ENCODE measurements at places on chromosomes 6 and 20.

- no peak for DNase-seq
These were observed 15.5 kb upstream of the MYMX start for GRCh38 chr6:44201200-44201599.

GRCh38 chr6:159067334-159067733, 22.5 kb upstream of the TAGAP start:
- DNase-seq: no peak

GRCh38 chr6:89984926-89985750, 90.9 kb downstream of the GJA10 start:
- DNase-seq: peak; percentile 73

- DNase-seq: no peak
These were observed 59.9 kb upstream of the DTNBP1 start for GRCh38 chr6:15722731-15723130.

- no peak for DNase-seq
These were observed 991.0 kb downstream of the KIF16B start for GRCh38 chr20:15582146-15582760.

DNA sequence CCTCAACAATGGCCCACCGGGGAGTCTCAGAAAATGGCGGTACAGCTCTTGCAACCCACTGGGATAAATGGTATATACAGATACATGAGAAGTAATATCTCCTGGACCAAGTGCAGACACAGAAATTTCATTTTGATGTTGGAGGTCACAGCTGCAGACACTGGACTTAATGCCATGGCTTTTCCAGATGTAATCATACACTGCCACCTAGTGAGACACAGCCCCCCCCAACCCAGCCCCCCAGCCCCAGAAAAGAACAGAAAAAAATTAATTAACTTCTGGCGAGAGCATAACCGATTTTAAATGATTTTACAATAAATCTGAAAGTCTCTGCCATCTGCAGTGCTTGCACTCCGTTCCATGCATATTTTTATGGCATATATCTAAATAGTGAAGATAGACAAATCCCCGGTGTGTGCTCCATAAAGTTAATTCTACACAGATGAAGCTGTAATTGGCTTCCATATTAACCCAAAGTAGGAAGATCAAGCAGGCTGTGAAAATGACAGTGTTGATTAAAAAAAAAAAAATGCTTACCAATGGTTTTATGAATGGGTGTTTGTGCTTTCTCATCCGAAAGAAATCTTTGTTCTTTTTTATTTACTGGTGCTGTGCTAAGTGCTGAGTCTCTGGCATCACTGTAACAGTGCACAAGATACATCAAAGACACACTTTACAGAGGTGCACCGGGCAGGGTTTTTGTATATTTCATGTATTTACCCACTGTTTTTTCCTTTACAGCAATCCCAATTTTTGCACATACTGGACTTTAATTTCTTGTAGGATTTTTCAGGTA, 804.1 kb downstream of the TFAP2A start:
- no peak for DNase-seq

- DNase-seq: no peak
These were observed 107.3 kb downstream of the NCOA3 start for GRCh38 chr20:47609001-47609400.

DNA sequence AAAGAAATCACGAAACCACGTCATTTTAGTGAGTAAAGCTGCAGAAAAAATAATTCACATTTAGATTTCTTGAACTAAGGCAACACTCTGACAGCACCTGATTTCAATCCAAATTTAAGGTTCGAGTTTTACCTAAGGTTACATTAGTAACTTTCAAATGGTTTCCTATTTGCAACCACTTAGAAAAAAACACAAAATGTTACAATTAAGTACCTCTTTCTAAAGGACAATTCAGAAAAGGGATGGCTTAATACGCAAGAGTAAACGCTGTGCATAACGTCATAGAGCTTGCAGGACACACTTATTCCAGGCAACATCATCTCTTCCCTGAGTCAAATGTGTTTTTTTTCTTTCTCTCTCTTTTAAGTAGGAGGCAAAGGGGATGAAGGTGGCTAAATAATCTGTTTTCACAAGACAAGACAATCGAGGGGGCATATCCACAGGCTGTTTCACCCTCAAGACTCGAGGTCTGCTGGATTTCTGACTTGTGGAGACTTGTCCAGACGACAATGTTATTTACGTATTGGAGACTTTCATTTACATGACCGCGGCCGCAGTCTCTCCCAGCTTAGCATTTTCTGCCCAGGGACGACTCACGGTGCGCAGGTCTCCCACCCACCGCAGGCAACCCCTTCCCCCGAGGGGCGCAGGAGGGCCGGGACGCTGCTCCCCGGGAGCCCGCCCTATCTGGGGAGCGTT, 86.0 kb downstream of the SESN1 start:
- DNase-seq: peak; percentile 59

DNA sequence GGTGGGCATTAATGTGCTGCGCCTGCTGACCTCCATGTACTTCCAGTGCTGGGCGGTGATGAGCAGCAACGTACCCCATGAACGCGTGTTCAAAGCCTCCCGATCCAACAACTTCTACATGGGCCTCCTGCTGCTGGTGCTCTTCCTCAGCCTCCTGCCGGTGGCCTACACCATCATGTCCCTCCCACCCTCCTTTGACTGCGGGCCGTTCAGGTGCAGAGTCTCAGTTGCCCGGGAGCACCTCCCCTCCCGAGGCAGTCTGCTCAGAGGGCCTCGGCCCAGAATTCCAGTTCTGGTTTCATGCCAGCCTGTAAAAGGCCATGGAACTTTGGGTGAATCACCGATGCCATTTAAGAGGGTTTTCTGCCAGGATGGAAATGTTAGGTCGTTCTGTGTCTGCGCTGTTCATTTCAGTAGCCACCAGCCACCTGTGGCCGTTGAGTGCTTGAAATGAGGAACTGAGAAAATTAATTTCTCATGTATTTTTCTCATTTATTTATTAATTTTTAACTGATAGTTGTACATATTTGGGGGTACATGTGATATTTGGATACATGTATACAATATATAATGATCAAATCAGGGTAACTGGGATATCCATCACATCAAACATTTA, 35.2 kb upstream of the NOP56 start:
- no peak for DNase-seq

DNA sequence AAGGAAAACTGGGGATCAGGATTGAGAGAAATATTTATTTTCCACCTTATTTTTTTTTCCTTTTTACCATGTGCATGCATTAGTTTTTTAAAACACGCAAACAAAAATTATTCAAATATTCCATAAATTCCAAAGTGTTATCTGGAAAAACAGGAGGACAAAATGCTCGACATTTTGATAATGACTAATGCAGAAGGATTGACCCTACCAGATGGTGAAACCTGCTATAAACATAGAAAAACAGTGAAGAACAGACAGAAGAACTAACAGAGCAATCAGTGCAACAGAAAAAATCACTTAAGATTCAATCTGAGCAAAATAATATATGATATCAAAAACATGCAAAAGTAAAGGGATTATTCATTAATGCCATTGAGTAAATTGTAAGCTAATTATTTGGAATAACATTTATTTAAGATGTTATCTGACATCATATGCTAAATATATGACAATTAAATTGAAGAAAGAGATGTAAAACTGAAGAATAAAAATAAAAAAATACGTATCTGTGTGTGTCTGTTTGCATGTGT, 218.4 kb downstream of the LMBRD1 start:
- no peak for DNase-seq

GRCh38 chr20:1163653-1164052, 21.1 kb downstream of the TMEM74B start:
- DNase-seq: no peak

DNA sequence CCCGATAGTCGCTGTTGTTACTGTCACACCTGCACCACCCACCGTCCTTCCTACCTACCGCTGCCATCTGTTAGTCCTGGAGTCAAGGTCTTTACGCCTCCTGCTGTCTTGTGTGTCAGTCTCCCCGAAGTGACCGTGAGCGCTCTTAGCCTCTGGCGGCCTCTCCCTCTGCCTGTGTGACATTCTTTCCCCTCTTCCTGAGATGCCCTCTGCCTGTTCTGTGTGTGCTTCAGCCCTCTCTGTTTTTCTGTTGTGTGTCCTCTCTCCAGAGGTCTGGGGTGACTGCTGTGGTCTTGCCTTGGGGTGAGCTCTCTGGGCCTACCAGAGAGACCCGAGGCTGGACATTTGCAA, 54.9 kb downstream of the TCP11 start:
- DNase-seq: no peak

- no peak for DNase-seq
These were observed 35.5 kb upstream of the NCOA3 start for GRCh38 chr20:47466213-47466612.

GRCh38 chr20:9353916-9354276, 160.5 kb upstream of the LAMP5 start:
- no peak for DNase-seq

GRCh38 chr6:167979436-167980139, 17.9 kb upstream of the KIF25 start:
- DNase-seq: no peak

- DNase-seq: no peak
These were observed 31.5 kb downstream of the ARHGAP18 start for GRCh38 chr6:129678463-129678862.

GRCh38 chr6:106553440-106553839, 75.9 kb downstream of the RTN4IP1 start:
- no peak for DNase-seq

GRCh38 chr20:34703424-34704176, 544 bp upstream of the TP53INP2 start:
- DNase-seq: no peak

DNA sequence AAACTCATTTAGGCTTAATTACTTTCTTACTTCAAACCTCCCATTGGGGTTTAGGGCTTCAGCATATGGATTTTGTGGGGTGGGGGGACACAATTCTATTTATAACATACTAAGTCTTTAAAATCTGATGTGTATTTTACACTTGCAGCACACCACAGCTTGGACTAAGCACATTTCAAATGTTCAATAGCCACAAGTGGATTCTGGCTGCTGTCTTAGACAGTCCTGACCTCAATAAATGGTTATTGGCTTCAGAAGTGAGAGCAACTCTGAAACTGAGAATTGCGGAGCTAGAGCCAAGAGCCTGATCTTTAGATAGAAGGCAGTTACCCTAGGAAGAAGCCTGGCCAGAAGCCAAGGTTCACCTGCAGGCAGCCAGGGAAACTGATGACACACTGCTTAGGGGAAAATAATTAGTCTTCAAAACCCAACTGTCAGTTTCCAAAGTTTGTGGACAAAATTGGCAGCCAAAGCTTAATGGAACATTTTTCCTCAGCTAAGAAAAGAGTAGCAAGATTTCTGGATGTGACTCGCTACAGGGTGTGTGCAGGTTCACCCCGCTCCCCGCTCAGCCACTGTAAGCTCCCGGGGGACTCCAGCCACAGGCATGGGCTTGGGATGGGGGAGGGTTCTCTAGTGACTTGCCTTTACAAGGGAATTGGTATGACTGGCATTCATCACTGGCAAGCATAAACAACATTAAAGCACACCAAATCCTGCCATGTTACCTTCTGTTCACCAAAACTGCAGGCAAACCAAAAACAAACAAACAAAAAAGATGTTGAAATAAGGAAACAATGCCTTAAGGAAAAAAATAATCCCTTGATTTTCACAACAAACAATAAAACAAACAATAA, 219.8 kb downstream of the TFAP2A start:
- DNase-seq: peak; percentile 11

DNA sequence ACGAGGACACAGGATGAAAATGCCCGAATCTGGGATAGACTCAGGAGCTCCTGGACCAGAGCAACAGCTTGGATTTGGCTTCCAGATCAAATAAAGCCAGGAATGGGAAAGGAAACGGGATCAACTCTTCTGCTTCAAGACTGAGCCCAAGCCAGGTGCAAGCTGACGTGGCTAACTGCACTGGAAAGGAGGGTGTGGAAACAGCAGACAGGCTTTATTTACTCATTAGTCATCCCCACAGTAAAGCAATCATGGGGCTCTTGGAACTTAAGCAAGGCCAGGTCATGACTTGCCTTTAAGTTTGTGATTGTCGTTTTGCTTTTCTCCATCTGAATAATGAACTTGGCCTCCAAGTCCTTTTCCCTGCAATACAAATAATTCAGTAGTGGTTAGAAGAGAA, 45.2 kb downstream of the KIF16B start:
- DNase-seq: peak; percentile 32

DNA sequence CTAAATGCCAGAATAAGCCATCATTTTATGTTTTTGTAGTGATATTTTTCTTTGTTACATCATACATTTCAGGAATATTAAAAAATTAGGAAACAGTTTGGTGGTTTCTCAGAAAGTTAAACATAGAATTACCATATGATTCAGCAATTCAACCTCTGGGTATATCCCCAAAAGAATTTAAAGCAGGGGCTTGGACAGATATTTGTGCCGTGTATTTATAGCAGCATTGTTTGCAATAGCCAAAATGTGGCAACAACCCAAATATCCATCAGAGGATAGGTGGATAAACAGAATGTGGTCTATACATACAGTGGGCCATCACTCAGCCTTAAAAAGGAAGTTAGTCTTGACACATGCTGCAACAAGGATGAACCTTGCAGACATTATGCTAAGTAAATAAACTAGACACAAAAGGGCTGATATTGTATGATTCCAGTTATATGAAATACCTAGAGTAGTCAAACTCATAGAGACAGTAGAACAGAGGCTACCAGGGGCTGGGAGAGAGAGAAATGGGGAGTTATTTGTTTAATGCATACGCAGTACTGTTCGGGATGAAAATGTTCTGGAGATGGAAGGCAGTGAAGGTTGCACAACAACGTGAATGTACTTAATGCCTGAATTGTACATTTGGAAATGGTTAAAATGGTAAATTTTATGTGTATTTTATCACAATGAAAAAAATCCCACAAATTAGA, 18.9 kb upstream of the TRAF3IP2 start:
- no peak for DNase-seq

- DNase-seq: no peak
These were observed 45.1 kb downstream of the RAMACL start for GRCh38 chr6:166541366-166541765.

GRCh38 chr6:4668271-4669179, 107.7 kb upstream of the CDYL start:
- DNase-seq: no peak

DNA sequence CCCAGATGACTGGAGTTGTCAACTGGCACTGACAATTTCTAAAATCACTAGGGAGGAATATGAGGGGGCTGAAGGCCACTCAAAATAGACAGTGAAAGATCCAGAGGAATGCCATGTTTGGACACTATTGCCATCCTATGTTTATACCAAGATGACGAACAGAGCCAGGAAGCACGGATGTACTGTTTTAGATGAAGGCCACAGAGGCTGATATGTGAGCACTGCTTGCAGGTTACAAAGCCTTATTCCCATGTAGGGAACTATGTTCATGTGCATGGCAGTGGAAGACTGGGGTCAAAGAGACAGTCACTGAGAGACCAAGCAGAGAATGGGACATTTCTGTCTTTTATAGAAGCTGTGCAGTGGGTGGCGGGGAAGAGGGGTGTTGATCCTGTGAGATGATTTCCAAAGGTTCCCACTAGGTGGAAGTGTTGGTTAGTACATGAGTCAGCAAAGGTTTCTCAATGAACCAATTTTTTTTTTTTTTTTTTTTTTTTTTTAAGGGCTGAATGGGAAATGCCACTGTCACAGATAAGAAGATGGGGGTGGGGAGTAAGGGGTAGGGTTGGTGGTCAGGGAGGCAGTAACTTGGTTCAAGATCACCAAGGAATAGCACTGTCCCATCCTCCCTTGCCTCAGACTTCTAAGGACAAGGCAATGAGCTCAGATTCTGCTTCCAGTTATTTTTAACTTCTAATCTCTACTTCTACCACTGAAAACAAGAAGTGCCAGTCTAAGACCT, 46.7 kb upstream of the MOCS1 start:
- peak; percentile 47 for DNase-seq
